ENCODE measurements at places on chromosomes 4 and X.

DNA sequence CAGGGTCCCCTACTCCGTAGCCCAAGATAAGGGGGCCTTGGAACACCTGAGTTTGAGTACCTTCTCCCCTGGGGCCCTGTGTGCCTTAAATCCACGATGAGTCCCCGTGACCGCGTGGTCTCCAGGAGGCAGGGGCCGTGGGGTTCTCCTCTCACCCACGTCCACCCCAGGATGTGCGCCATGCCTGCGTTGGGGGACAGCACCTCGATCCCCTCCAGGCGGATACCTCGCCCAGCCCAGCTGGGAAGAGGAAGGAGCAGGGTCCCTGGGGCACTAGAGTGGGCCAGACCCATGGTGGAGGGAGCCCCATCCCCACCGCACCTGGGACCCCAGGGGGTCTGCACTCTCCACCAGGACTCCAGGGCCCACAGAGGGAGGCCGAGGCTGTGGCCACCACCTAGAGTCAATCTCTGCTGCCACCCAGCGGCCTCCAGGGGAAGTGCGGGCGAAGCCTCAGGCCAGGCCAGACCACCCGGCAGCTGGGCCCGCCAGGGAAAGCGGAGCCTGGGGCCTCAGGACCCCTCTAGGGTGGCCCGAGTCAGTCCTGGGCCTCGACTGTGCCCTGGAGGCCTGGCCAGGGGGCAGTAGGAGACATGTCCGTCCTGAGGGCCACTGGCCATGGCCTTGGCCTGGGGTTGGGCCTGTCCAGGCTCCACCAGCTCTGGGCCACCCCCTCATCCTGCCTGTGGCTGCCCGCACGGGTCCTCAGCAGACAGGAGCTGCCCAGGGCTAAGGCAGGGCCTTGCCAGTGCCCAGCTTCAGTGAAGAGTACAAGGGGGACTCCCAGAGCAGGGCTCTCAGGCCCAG lies 55.0 kb downstream of the FAM53A start:
- DNase-seq: peak; percentile 65

DNA sequence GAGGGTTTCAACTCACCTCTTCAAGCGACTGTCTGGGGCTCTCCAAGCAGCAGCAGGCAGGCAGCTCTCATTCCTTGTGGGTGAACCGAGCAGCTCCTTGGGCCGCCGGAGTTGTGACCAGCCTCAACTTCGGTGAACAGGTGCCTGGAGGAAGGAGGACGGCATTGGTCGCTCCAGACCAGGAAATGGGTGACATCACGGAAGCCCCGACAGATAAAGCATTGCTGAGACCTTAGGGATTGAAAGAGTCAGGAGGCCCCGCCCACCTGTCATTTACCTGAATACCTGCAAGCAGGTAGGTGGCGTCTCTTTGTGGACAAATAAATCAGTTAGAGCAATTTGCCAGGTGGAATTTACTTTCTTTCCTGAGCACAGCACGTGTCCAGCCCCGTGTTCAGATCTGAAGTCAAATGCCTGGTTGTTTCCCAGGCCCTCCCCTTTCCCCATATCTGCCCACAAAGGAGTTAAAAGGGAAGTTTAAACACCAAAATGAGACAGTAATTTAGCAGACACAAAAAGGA lies at the start of gene LNX1:
Gene LNX1 (minus strand): TSS at position 115 of the 521 bp plus-strand sequence. CDS start 17,484 bp downstream, outside the sequence.
- DNase-seq: peak; percentile 34

GRCh38 chrX:24982306-24982965 lies 33.3 kb downstream of the ARX start:
- DNase-seq: no peak

GRCh38 chrX:70032792-70033191 lies 16.9 kb downstream of the AWAT2 start:
- DNase-seq: no peak

DNA sequence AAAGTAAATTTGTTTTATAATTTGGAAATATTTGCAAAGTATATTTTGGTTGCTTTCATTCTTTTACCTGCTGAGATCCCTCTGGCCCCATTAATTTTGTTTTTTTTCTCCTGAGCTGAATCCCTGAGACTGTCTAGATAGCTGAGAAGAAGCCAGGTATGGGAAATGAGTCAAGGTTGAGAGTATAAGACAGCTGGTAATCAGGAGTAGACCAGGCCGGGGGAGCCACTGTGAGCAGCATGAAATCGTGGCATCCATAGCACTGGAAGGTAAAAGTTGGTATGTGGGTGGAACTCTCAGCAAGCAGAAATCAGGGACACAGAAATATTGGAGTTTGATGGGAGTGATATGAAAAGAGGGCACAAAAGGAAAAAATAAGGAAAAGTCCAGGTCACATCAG lies 164.5 kb downstream of the FHIP1A start:
- no peak for DNase-seq

DNA sequence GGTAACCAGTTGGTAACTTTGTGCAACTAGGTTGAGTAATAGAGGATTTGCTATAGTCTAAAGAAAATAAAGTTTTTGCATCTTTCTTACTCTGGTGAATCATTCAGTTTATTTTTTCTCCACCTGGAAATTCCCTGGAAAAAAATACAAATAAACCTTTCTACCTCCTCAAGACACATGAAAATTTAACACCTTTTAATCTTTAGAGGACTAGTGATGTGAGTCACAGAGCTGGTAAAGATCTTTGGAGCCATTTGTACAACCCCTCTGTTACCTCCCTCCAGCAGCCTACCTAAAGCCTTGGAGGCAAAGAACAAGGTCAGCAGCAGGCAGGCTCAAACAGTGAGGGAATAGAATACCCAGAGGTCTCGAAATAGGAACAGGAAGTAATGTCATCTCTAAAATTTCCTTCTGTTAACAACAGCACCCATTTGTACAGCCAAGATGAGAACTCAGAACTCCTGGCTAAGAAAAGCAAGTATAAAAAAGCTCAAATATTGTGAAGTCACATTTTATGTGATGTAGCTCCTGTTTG lies 10.2 kb upstream of the MAOB start:
- no peak for DNase-seq

DNA sequence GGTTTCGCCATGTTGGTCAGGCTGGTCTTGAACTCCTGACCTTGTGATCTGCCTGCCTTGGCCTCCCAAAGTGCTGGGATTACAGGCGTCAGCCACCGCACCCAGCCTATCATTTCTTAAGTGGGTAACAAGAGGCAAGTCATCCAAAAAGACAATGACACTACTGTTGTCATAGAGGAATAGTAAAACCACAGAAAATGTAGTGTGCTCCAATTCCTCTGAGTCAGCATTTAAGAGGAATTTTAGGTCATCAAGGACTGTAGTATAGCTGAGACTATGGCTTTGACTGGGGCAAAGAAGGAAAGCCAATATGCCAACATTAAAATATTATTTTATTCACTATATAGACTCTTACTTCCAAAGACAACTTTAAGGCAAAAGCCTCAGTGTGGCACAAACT lies 48.4 kb downstream of the ATP8A1 start:
- DNase-seq: no peak

DNA sequence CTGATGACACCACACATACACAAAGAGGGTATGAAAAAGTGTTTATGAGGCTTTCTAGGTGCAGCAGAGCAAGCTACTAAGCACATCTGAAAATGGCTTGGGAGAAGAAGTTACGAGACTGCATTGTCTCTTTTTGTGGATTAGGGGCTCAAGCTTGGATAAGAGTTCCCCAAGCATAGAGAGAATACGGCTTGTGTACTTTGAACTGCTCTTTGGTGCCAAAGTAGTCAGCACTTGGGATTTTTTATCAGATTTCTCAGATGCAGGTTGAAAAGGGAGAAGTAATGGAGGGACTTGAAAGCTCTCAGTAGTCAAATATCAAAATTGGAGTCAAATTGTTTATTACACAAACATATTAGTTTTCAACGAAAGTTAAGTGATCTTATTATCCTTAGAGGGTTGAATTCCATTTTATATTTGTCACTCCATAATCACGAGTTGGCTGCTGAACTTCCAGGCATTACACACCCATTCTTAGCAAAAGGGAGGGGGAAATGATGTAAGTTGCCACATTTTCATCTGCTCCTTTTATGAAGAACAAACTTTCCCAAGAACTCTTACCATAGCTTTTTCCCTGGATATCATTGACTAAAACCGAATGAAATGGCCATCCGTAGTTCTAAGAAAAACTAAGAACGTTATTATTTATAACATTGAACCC lies 1904.9 kb downstream of the PCDH7 start:
- no peak for DNase-seq

DNA sequence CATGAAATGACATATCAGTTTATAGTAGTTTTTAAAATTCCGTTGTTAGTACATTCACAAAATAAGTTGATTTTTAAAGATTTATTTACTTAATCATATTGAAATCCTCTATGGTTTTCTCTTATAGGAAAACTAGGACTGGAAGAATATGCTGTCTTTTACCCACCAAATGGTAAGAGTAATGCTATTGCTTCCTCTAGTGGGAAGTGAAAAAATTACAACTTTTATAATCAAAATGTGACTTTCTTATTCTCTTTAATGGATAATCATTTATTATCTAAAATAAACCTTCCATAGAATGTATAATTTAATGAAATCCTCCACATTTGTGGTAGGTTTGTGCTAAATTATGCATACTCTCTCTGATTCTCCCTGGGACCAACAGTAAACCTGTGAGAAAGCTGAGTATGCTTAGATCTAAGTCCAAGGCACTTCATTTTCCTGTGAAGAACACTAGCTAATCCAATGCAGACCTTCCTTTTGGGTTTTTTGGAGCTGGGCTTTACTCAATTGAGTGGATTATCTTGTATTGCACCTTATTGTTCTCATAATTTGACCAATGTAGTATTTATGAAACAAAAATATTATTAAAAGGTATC lies 136.2 kb downstream of the TBC1D19 start:
- DNase-seq: peak; percentile 19

DNA sequence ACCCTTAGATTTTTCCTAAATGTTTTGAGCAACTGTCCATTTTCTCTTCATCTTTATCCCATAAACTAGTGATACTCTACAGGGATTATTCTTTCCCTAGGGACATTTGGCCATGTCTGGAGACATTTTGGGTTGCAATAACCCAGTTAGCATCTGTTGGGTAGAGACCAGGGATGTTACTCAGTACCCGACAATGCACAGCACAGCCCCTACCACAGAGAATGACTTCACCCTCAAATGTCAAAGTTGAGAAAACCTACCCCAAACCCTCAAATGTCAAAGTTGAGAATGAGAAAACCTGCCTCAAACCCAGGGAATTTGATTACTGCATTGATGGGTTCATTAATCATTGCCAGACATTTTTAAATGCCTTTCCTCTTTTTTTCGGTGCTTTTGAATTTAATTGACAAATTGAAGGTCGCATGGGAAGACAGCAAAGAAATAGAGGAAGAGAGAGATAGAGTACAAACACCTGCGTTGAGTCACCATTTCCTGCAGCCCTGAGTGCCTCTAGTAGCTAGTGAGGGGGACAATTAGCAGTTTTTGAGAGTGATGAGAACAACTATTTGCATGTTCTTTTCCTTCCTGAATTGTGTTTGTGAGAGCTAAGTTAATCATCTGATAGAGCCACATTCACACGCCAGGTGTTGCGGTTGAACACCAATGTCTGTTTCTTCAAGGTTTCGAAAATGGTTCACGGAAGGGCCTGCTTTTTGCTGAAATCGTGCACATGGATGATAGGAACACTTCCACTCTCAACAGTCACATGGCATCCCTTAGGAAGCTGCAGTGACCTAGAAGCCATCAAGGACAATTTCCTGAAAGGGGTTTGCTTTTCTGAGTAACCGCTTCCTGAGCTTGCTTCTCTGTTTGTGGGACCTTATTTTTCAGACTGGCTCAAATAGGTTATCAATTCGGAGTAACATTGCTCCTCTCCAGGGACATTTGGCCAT lies 203.9 kb upstream of the VCX3A start:
- no peak for DNase-seq

GRCh38 chrX:24506082-24506481 lies 41.0 kb downstream of the PDK3 start:
- no peak for DNase-seq

DNA sequence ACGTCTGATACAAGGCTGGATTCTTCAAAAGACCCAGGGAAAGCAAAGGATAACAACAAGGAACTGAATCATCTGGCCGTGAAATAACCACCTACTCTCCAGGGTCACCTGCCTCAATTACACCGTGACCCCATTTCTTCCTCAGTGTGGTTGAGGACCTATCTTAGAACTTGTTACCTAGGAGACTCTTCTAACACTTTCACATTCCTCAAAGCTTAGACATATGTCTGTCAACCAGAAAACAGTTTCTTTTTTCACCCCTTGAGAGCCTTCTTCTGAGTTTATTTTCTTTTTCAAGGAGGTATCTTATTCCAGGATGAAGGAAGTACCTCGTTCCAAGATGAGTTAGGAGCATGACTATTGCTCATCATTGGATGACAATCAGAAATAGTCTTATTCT lies 337.8 kb downstream of the ARHGAP24 start:
- DNase-seq: no peak

DNA sequence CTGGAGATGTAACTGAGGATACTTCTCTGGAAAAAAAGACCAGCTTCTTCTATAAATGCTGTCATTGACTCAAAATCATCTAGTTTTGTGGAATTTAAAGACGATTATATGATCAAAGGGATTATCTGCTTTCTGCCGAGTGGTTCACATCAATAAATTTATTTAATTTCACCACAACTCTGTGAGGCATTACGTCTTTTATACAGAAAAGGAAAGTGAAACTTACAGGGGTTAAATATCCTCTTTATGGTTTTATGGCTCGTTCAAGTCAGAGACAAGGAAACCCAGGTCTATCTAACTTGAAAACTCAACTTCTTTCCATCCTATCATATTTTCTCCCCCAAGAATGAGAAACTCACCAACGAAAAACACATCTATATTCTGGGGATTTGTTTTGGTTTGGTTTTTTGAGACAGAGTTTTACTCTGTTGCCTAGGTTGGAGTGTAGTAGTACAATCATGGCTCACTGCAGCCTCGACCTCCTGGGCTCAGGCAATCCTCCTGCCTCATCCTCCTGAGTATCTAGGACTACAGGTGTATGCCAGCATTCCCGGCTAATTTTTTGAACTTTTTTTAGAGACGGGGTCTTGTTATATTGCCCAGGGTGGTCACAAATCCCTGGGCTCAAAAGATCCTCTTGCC lies 377.9 kb upstream of the EMCN start:
- peak; percentile 48 for DNase-seq

GRCh38 chrX:7074148-7074907 lies 73.2 kb upstream of the STS start:
- no peak for DNase-seq

GRCh38 chr4:40720916-40721315 lies 28.8 kb upstream of the NSUN7 start:
- DNase-seq: peak; percentile 74

DNA sequence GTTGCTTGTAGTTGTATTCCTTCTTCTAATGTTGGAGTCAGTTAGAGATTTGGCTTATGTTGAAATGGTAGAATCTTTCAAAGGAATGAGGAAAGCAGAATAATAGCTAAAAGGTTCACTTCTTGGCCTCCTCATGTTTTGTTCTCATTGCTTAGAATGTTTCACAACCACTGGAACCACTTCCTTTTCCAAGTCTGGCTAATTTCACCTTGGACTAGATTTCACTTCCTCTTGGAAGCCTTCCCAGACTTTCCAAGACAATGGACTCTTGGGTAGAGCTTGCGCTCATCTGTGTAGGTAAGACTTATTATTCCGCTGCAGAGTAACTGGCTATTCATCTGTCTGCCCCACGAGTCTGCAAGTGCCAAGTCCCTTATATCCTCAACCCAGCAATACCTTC lies 8.3 kb downstream of the SPATA18 start:
- peak; percentile 63 for DNase-seq

Data from suppressor macrophage treated with lipopolysaccharide for 4 hours (primary cell).